AG09319 (cell line): ENCODE measurements at places on chromosomes 13 and 19.

- DNase-seq, result no peak
Measured at GRCh38 chr13:101673360-101674105, 221.1 kb downstream of the ITGBL1 start.

DNA sequence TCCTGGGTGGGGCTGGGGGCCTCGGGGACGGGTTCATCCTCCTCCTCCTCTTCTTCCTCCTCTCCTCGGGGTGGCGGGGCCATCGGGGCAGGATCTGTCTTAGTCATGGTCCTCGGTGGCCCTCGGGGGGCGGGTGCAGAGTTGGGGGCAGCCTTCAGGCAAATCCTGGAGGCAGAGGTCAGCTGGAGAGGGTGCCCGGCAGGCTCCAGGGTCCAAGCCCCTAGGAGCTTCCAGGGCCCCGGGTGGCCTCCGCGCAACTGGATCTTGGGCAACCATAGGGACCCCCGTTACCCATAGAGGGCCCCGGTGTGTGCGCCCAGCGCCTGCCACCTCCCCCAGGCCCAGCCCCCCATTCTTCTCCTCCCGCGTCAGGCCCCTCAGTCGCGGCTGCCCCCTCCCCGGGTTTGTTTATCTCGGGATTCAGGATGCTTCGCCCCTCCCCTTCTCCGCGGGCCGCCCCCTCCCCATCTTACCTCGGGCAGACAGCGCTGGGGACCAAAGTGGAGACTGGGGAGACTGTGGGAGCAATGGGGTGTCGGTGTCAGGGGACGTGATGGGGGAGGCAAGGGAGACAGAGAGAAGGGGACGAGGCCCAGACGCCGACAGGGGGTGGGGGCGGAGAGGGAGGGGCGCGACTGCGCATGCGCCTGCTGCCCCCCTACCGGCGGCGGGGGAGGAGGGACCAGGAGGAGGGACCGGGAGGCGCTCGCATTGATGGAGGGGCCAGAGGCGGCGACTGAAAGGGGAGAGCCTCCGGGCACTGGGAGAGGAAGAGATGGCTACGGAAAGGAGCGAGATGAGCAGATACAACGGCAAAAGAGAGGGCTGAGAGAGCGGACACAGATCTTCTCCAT lies at the start of gene CLIP3:
Gene CLIP3 (minus strand): TSS at position 623 of the 854 bp plus-strand sequence. CDS start 516 bp downstream, at position 107.
- DNase-seq, result peak; percentile 45

DNA sequence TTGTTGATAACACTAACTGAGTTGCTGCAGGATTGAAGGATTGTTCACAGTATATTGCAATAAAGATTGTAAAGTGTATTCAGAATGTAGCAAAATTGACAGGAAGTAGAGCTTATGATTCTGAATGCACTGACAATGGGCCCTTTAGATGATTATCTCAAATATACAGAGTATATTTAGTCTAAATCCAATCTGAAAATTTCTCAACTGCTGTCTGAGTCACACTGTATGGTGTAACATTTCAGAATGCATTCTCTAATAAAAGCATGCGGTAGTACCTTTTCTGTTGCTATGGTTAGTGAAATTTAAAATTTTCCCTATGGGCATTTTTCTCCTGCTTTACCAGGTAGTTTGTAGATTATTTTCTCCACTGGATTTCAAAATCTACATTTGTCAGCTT lies 365.2 kb downstream of the PCDH17 start:
- DNase-seq, result no peak

- no peak for DNase-seq
Measured at GRCh38 chr19:19670070-19670551, 1.5 kb downstream of the ZNF101 start.

DNA sequence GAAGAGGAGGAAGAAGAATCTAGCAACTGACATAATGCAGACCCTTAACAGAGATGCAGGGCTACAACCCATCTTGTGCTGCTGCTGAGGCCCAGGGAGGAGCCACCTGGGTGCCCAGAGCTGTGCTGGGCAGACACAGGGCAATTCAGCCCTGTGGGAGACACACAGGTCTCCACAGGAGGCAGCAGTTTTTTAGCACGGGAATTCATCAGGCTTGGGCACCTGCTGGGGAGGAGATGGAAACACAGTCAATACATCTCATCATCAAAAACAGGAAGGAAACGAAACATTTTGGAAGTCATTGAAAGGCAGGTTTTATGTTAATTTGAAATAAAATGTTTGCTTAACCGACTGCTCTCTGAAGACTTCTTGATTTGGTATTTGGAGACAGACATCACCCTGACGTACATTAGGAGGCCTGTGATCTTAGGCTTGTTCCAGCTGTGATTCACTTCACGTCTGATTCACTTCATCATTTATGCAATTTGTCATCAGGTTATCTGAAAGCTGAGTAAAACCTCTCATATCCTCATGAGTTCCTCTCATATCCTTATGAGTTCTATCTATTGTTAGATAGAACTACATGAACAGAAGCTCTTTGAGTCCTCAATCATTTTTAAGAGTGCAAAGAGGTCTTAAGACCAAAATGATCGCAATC lies 77.4 kb downstream of the CYSLTR2 start:
- DNase-seq, result no peak

DNA sequence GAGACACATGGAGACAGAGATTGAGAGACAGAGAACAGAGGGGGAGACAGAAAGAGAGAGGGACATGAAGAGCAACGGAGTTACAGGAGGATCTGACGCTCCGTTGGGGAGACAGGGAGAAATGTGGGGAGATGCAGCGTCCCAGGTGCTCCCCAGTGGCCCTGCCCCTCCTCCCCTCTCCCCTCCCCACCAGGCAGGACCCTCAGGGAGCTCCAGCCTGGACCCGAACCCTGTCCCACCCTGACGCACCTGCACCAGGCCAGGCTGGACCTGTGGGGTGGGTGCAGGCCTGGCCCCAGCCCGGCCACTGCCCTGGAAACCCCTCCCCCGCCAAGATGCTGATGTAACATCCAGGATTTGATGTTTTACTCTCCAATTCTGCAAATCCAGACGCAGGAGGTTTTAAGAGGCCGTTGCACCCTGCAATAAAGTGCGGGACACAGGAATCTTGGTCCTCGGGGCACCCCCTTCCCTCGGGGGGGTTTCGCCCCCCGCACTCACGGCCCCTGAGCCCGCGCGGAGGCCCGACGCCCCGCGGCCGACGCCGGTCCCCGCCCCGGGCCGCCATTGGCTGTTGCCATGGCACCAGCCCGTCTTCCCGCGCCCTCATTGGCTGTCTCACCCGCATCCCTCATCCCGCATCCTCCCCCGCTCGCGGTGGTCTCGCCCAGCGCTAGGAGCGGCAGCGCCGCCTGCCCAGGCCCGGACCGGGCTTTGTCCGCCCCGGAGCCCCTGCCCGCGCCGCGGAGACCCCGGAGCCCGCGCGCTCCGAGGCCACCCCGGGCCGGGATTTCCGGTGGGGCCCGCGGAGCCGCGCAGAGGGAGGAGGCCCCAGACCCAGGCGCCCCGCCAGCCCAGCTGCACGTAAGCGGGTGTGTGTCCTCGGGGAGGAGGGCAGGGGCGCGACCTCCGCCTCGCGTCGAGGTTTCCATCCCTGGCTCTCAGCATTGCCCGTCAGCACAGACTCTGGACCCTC lies at the start of gene APC2:
Gene APC2 (plus strand): TSS at position 655 of the 976 bp plus-strand sequence. CDS start 2,881 bp downstream, outside the sequence.
- DNase-seq, result no peak

DNA sequence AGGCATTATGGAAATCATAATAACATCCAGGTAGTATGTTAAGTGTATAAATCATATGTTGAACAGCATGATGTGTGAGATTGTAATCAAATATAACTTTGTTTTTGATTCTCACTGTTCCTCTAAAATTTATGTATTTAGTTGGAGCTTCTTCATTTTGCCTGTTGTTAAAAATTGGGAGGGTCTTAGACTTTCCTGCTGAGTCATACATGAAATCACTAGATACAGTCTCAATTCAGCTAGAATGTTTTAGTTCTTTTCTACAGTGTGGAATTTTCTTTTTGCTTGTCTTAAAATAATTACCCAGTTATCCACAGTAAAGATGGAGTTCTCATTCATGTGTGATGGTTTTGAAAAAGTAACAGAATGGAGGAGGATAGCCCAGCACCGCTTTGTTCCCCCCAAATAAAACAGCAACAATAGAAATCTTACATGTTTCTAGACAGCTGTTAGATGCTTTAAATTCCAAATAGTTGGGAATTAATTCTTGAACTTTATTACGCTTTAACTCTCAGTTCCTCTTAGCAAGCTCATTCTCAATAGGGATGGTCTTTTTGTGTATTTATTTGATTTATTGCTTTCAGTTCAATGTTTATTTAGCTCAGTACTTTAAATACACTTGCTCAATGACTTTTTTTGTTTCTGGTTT lies 109.5 kb downstream of the PDS5B start:
- no peak for DNase-seq
